Endothelial cell of umbilical vein (primary cell): ENCODE measurements at places on chromosomes 13 and 19. TPM values are rescaled to one million over a fixed set of nuclear protein-coding genes. Genes with fewer than 3 reads are reported as not detected.

The RAP2A gene
- total RNA-seq, result 40.0 and 44.4 TPM in 2 replicates

GRCh38 chr13:104694397-104694796 is 1628.2 kb upstream of the SLC10A2 start:
- no peak for DNase-seq
- H3K4me1 ChIP-seq, result no peaks in the 10 kb centered on the region
- H3K4me3 ChIP-seq, result no peak overlapping the region
- H3K36me3 ChIP-seq, result no peaks in the 10 kb centered on the region
- no peaks in the 10 kb centered on the region for H3K27me3 ChIP-seq
- H3K27ac ChIP-seq, result no peak overlapping the region

DNA sequence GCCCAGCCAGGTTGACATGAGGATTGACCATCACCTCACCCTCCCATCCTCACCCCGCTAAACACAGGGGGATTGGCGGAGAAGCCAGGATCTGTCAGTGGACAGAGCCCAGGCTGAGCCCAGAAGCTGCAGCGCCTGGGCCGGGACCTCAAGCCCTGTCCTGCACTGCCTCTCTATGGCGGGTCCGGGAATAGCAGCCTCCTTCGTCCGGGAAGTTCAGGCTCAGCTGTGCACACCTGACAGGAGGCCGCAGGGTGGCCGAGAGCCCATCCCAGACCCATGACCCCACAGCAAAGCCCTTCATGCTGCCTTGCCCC is 67.8 kb downstream of the SPACA7 start:
- H3K4me1 ChIP-seq, result no peaks in the 10 kb centered on the region
- peak; percentile 53 for DNase-seq

- no peak overlapping the region for H3K4me3 ChIP-seq
- H3K36me3 ChIP-seq, result no peaks in the 10 kb centered on the region
- no peak for DNase-seq
- no peaks in the 10 kb centered on the region for H3K27me3 ChIP-seq
Observed at GRCh38 chr19:54435551-54436016, 13.4 kb upstream of the LENG8 start.
